ENCODE measurements at places on chromosomes 7 and 10.

GRCh38 chr7:83794829-83795228 lies 145.9 kb upstream of the SEMA3E start:
- no peak for DNase-seq

GRCh38 chr7:98034081-98035035 lies 44.4 kb upstream of the OCM2 start:
- DNase-seq: no peak

GRCh38 chr10:53843736-53844362 lies 957.2 kb downstream of the PCDH15 start:
- no peak for DNase-seq

DNA sequence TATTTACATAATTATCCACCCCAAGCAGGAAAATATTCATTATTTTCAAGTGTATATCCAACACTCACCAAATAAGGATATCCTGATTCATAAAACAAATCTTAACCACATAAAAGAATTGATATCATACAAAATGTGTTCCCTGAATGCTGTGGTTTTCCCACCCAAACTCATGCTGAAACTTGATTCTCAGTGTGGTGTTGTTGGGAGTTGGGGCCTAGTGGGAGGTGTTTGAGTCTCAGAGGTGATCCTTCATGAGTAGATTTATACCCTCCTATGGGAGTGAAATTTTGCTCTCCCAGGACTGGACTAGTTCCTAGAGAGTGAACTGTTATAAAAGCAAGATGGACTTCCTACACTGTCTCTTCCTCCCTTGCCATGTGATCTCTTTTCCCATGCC lies 1028.3 kb downstream of the SORCS1 start:
- DNase-seq: no peak

DNA sequence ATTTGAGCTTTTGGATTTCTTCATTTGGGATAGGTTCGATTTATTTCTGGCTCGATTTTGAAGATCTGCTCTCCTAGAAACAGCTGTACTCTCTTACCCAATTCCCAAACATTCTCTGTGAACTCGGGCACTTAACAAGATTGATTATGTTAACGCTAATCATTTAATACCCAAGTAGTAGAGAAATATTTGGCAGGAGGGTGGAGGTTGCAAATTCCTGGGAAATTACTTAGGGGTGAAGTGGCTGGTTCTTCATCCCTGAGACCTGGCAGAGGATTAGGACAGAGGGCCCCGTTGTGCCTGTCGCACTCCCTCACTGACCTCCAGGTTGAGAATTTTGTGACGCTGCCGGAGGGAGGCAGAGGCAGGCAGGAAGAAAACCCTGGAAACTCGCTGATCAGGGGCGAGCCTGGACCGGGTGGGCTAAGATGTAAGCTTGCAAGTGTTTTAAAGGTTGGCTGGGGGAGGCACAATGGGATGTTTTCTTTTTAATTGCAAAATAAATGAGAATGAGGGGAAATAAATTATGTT lies 182.6 kb downstream of the TCF7L2 start:
- no peak for DNase-seq

DNA sequence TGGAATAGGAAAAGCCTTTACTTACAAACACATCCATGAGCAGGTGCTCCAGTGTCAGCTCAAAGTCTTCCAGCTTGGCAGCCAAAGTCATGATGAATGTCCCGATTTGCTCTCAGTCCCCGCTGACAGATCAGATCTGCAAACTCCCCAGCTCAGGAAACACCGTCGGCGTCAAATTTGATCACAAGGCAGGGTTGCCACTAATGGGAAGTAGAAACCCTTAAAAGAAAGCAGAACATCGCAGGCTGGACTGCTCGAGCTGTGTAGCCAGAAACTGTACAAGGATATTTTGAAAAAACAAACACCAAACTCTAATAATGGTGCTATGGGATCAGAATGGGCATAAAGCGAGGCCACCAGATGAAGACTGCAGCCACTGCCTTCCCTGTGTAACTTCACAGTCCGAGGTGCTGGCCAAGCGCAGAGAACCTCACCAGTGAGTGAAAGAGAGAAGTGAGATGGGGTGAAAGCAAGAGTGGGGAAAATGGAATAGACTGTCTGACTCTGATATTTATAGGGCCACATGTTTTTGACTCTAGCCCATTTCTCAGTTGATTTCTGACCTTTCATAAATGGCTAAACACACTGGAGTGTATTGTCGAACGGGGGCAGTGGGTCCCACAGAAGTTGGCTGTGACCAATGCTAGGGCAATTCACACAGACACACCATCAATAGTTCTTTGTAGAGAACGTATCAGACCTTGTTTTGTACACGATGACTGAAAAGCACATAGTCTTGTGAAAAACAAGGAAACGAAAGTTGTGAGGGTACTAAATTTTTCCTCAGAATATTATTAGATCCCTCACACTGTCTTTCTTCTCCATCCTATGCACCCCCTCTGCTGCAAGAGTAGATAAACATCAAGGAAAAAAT lies 306.2 kb downstream of the FRMD4A start:
- DNase-seq: no peak

GRCh38 chr10:78696791-78697395 lies 371.9 kb upstream of the ZMIZ1 start:
- no peak for DNase-seq

- no peak for DNase-seq
Measured at GRCh38 chr7:5679813-5680473, 101.5 kb downstream of the RNF216 start.

DNA sequence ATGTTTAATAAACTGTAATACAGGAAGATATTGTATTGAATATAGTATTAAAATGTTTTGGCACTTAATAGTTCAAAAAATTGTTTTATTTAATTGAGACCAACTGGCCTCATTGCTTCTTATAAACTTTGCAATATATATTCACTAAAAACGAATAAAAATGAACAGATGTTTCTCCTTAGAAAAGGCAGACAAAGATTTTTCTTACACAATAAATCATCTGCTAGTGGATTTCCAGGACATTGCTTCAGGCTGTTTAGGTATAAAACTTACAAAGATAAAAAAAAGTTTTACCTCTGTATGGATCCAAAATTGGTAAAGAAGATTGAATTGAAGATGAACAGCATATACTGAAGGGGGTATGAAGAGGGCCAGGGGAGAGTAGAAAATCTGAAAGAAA lies 143.6 kb downstream of the AGMO start:
- no peak for DNase-seq

GRCh38 chr7:96253441-96253840 lies 68.5 kb downstream of the SLC25A13 start:
- DNase-seq: no peak

DNA sequence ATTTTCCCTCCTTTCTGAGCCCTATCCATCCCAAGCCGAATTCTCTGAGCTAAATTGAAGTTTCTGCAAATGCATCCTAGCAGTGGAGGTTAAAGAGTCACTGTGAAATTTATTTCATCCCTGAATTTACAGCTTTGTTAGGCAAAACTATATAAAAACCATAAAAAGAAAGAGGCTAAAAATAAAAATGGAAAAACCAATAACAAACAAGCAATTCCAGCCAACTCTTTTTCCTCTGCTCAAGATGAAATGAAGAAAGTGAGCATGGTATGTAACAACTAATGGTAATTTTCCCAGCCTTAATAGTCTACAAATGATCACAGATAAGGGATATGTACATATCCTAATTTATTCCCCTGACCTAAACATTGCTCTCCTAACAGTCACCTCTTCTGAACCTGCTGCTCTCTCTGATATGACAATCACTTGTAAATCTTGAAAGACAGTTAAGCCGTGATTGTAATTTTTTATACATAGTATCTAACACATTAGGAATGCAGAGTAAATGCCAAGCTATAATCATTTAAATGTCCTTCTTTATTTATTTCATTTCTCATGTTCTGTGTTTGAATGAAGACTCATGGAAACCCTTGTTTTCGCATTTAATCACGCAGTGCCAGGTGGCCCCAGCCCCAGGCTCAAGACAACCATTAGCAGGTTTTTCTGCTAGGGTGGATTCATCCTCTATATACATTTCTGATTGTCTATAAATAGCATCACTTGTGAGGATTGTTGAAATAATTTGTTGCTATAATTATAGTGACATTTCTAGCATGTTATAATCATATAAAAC lies 48.6 kb upstream of the NRP1 start:
- no peak for DNase-seq

GRCh38 chr10:125048094-125048864 lies 106.4 kb downstream of the ZRANB1 start:
- peak; percentile 80 for DNase-seq

- DNase-seq: no peak
Measured at GRCh38 chr7:158316466-158317031, 271.1 kb downstream of the PTPRN2 start.

DNA sequence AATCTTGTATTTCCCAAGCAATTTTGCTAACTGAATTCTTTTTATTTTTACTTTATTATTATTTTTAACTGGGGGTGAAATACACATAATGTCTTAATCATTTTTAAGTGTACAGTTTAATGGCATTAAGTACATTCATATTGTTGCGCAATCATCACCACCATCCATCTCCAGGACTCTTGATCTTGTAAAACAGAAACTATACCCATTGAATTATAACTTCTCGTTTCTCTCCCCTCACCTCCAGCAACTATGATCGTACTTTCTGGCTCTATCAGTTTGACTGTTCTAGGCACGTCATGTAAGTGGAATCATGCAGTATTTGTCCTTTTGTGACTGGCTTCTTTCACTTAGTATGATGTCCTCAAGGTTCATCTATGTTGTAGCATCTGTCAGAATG lies 108.8 kb downstream of the ARL5B start:
- DNase-seq: no peak

DNA sequence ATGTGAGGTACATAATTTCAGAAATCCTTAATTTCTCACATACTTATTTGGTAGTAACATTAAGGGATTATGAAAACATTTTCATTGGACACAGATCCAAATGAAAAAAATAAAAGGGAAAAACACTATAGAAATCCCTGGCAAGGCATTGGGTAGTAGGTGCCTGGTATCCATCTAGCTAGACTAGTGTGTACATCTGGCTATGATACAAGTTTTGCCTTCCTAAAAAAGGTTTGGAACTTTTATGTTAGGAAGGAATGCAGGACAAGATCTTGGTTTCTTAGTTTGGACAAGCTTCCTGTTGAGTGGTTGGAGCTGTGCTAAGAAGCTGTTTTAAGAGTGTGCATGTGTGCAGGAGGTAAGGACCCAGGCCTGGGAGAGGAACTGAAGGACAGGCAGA lies 252.3 kb upstream of the GLI3 start:
- DNase-seq: no peak

DNA sequence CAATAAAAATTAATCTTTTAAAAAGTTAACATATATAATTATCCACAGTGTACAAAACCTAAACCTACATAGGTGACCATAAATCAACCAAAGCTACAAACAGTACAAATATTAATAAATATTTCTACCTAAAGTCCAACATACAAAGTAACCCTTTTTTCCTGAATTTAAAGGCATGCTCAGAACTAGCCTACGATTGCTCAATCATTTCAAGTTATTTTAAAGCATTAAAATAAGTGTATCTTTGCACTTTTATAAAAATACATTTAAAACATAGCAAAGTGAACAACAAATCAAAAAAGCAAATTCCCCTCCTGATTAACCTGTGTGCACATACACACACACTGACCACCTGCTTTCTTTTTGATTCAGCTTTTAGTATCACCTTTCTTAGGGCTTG lies 202.2 kb downstream of the PARD3 start:
- DNase-seq: no peak

GRCh38 chr10:103473261-103473671 lies 5.8 kb downstream of the CALHM3 start:
- no peak for DNase-seq

GRCh38 chr7:155408651-155409586 lies 49.0 kb upstream of the EN2 start:
- no peak for DNase-seq

DNA sequence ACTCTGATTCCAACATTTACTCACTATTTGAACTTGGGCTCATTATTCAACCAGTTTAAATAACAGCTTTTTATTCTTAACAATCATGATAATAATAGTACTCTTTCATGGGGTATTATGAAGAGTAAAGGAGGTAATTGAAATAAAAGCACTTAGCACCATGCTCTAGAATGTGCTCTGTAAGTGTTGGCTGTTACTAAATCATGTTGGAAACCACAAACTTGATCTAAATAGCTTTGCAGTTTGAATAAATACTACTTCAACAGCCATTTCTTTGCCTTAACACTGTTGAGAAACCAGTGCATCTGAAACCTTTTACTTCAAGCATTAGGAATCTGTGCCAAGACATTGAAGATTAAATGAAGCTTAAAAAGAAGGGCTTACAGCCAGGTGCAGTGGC lies 7.9 kb upstream of the UPF2 start:
- no peak for DNase-seq

GRCh38 chr10:27099448-27099847 lies 846 bp downstream of the ANKRD26 start:
- no peak for DNase-seq

DNA sequence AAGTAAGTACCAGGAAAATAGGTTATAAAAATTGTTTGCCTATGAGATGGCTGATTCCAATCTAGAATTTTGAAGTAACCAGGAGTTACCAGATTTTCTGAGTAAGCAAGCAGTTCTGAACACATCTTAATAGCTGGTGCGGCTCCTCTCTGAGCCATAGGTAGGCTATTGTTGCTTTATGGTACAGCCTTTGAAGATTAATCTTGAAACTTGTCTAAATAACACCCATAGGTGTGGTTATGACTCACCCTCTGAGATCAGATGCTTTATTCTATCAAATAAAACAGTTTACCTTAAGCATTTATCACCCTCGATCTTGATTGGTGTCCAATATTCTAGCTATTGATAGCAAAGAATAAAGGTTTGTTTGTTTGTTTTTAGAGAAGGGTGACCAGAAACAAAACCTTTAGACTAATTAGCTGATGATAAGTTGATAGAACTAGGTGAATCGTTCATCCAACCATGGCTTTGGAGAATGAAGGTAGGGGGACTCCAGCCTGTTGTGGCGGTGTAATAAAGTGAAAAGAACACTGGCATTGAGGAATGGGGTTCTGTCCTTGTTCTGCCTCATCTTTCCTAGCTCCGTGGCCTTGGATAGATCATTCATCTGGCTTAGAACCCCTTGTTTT lies 72.2 kb downstream of the VTI1A start:
- peak; percentile 41 for DNase-seq

DNA sequence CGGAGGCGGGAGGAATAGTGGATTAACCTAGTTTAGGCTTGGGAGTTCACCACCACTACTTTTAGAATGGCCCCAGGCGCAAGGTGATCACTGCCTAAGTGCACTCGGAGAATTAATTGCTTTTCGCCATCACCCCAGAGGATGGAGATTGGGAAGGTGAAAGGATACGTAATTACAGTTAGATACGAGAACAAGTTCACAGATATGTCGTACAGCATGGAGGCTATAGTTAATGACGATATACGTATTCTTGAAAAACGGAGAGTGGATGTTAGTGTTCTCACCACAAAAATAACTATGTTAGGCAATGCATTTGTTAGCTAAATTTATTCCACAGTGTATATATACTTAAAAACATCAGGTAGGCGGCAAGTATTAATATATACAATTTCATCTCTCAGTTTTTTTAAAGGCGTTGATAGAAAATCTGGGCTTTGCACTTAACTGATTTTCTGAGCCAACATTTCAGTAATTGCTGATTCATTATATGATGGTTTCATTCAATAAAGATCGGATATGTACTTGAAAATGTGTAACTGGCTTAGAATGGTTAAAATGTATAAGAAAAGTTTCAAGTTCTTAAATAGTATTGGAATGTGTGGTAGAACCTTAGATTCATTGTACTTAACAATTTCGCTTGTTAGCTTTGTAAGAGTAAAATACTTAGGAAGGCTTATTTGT lies 683 bp downstream of the CDC123 start:
- DNase-seq: no peak

All from activated naive CD4-positive, alpha-beta T cell treated with anti-CD3 and anti-CD28 coated beads for 36 hours (primary cell).